Stimulated activated CD8-positive, alpha-beta memory T cell treated with anti-CD3 and anti-CD28 coated beads, Interleukin-7, amount 100 ng/mL, for 1 hour (primary cell): ENCODE measurements at places on chromosomes 4 and X.

DNA sequence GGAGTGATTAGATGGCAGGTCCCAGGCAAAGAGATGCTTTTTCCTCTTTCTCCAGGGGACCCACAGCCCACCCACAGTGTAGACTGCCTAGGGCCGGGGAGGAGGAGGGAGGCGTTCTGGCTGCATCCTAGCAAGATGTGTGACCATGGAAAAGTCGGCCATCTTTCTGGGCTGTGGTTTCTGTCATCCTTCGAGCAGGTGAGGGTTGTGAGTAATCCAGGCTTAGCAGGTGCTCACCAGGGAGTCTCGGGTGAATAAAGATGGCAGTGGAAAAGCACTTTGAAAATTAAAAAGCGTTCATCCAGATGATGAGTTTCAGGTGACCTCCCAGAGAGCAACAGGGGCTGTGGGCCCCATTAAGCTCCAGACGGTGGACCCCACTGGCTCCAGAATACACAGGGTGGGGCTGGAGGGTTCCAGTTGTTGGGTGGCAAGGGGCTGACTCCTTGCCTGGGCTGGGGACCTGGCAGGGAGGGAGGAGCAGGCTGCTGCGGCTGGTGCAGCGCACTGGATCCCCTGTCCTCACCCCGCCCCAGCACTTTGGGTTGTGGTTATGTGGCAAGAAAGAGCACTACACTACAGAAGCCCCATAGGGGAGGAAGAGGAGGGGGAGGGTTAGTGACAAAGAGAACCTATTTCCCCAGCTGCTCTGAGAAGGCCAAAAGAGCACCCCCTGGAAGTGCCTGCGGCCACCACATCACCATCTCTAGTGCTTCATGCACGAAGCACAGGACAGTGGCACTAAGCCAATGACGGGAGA lies 23.7 kb downstream of the ELF4 start:
- DNase-seq: no peak

- peak; percentile 47 for DNase-seq
Measured at GRCh38 chrX:44343412-44344141, at the start of gene EFHC2. TSS of gene EFHC2 (minus strand) at chrX:44343672. CDS start at chrX:44343588, 84 bp downstream.

- peak; percentile 30 for DNase-seq
Measured at GRCh38 chr4:128574706-128575105, 234.8 kb upstream of the JADE1 start.

- DNase-seq: no peak
Measured at GRCh38 chrX:122591546-122591945, 592.5 kb upstream of the GRIA3 start.

GRCh38 chr4:156098805-156099204 lies 145.1 kb upstream of the CTSO start:
- DNase-seq: no peak

DNA sequence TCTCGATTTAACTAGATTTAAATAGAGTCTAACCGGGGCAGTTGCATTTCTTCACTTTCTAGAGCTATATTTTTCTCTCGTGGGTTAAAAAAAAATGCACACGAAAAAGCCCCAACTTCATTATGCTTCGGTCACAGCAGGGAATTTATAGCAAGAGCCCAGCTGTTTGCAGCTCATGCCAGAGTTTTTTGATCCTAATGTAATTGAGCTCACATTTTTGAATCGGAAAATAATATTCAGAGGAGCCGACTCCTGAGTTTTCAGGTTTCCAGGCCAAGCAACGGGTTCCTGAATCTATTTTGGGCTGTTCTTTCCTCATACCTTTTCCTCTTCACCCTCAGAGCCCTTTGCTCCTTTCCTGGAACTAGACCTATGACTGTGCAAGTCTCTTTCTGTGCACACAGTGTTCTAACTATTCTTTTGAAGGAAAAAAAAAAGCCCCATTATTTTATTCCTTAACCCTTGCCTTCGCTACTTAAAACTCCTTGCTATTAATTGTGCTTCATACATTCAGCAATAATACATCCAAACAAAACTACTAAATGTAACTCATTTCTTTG lies 27.5 kb upstream of the ESX1 start:
- DNase-seq: no peak

- DNase-seq: no peak
Measured at GRCh38 chr4:169199184-169199583, 71.6 kb downstream of the SH3RF1 start.

- DNase-seq: no peak
Measured at GRCh38 chr4:8745826-8746225, 125.8 kb downstream of the HMX1 start.

DNA sequence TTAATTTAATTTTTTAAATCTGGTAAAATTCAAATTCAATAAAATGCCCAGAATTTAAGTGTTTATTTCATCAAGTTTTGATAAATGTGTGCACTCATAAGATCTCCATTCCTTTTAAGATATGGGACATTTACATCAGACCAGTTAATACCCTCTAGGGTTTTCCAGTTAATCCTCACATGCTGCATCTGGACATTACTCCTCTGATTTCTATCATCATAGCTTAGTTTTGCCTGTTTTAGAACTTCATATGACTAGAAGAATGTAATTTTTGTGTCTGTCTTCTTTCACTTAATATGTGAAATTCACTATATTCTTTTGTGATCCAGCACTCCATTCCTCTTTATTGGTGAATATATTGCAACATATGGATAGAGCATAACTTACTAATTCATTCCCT lies 727.7 kb upstream of the FAM241A start:
- no peak for DNase-seq

DNA sequence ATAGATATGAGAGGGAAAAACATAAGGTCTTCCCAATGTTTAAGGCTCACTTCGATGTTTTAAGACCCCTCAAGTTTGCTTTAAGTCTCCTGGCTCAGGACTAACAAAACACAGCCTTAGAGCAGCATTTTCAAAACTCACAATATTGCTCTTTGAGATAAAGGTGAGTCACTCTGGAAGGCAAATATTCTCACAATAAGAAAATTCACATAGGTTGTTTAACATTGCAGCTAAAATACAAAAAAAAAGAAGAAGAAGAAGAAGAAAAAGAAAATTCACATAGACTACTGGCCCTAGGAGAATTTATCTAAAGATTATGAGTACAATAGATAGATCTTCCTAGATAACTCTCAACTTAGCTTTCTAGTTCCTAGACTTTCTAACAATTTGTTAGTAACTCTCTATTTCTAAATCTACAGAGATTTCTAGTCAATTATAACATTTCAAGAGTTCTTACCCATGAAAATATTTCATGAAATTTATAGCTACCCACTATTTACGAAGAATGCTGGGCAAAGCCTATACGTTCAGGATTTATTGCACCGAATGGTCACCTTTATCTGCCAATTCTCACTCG lies 267.0 kb downstream of the CHIC1 start:
- DNase-seq: no peak

GRCh38 chr4:56129431-56129861 lies 180.7 kb downstream of the CEP135 start:
- DNase-seq: no peak

DNA sequence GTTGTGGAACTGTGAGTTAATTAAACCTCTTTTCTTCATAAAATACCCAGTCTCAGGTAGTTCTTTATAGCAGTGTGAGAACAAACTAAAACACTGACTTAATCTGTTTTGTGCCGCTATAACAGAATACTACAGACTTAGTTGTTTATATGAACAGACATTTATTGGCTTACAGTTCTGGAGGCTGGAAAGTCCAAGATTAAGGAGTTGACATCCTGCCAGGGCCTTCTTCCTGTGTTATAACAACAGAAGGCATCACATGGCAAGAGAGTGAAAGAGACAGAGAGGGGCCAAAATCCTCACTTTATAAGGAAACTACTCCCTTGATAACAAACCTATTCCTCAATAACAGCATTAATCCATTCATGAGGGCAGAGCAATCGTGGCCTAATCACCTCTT lies 42.5 kb upstream of the KCNIP4 start:
- no peak for DNase-seq

DNA sequence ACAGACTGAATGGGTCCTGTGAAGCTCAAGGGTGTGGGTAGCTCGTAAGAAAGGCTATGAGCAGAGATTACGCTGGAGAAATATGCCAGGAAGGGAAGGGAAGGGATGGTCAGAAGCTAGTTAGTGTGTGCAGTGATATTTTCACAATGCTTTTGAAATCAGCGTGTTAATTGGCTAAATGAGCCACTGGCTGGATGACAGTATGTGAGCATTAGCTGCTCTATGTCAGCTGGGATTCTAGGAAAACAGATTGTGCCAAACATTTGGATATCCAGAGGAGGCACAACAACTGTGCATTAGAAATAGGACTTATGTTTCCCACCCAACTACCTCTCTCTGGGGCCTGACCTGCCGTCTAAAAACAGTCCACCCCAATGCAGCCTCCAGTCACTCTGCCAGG lies 168.5 kb downstream of the DHRSX start:
- no peak for DNase-seq

GRCh38 chr4:8412288-8412687 lies 28.2 kb downstream of the ACOX3 start:
- no peak for DNase-seq
